ENCODE measurements at places on chromosomes 4 and X.

DNA sequence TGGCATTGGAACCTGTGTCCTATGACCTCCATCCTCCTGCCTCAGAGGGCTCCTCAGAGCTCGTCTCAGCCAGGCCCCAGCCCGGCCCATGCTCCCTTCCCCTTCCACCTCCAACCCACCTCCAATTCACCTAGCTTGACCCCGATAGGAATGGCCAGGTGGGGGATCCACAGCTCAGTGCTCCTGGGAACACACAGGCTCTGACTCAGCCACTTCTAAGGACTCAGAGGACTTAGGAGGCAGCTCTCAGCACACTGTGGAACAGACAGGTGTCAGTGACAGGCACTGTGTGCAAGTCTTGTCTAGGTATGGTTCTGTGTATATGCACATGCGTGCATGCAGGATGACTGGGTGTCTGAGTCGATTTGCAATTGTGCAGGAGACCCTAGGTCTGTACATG lies 44.8 kb downstream of the PJA1 start:
- no peak for DNase-seq

GRCh38 chrX:71565474-71566041 lies 12.7 kb upstream of the GCNA start:
- no peak for DNase-seq

- DNase-seq = no peak
Observed at GRCh38 chr4:22170353-22170752, 221.8 kb upstream of the KCNIP4 start.

DNA sequence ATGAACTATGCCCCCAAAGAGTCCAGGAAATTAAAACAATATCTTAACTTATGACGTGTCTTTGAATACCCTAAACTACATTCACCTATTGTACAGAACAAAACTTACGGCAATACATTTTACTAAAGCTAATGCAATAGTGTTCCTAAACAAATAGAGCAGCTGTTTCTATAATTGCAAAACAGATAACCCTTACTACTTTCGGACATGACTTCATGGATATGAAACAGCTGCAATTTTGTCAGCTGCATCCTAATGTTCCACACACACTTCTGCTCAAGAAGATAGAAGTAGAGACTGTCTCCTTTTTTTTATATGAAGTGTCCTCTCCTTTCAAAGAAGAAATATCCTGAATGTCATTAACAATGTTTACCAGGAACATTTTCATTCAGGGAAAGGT lies 174.9 kb downstream of the ACTRT1 start:
- no peak for DNase-seq

GRCh38 chr4:30929649-30930048 lies 209.5 kb downstream of the PCDH7 start:
- no peak for DNase-seq

GRCh38 chr4:6165766-6166165 lies 34.6 kb downstream of the JAKMIP1 start:
- DNase-seq = no peak

GRCh38 chr4:181752516-181752915 lies 490.7 kb upstream of the TENM3 start:
- DNase-seq = no peak

DNA sequence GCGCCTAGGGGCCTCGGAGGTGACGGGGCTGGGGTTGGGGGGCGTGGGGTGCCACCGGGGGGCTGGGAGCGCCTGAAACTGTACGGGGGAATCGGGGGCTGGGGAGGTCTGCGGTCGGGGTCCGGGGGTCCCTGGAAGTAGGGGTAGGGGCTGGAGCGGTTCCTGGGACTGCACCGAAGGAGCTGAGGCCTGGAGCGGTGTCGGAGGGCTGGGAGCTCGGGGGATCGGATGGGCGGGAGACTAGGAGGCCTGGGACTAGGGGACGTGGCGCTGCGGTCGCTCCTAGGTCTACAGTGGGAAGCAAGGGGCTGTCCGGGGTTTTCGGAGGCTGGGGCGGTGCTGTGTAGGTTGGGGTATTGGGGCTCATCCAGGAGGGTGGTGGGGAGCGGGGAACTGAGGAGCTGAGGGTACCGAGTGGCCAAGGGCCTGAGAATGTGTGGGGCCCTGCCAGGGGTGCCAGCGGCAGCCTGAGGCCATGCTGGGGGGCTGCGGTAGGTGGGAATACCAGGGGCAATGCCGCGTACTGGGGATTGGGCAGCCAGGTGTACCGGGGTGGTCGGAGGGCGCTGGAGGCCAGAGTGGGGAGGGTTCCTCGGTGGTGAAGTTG lies 562 bp downstream of the AKAP17A start:
- DNase-seq = no peak

DNA sequence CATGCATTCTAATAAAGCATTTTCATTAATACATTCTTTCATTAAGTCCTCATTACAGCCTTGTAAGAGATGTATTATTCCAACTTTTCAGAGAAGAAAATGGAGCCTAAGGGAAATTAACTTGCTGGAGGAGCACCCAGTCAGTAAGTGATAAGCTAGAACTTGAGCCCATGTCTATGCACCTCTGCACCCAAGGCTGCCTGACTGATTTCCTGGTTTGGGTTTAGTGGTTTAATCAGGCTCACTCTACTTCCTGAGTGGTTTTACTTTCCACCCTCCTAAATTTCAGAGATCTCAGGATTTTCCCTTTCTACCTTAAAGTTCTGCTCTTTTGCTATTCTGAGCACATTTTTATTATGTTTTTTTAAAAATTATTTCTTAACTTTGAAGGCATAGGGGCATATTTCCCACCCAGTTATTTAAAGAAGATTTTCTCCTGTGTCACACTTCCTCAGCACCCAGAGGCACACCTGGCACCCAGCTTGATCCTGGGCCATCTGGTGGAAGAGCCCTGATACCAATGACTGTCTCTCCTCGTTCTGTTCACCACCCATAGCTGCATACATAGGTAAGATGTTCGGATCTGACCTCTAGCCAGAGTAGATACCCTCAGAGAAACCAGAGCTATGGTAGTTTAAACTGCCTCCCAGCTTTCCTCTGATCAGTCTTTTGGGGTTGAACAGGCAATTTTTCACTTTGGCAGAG lies 10.4 kb downstream of the CORIN start:
- DNase-seq = no peak

DNA sequence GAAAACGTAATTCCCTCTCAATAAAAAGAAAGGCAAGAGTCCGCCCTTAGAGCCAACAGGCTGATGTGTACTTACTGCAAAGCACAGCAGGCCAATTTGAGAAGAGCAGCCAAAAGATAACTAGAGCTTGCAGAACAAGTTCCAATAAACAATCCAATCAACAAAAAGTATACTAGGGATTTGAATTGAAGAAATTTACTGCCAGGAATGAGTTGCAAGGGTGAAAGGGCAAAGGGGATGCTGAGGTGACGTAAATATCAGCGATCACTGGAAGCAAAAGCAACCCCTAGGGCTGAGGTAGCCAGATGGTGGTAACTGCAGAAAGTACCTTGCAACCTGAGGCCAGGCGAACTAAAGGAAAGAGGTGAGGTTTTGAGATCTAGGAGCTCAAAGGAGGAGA lies 152.1 kb upstream of the TENM3 start:
- DNase-seq = no peak

DNA sequence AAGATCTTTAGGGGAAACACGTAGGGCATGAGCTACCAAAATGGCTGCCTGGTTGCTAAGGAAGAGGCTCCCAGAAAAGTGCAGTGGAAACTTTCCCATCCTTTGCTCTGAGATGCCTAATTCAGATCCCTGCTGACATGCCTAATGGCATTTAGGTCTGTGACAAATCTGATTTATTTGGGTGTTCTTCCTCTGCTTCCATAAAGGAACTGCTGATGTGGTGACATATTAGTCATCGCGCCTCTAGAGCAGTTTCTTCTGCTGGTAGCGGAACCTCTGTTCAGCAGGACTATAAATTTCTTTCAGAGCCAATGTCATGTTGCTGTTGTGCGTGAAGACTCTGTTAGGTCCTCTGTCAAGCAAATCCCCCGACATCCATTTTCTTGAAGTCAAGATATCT lies 310.0 kb downstream of the PDHA2 start:
- DNase-seq = no peak

DNA sequence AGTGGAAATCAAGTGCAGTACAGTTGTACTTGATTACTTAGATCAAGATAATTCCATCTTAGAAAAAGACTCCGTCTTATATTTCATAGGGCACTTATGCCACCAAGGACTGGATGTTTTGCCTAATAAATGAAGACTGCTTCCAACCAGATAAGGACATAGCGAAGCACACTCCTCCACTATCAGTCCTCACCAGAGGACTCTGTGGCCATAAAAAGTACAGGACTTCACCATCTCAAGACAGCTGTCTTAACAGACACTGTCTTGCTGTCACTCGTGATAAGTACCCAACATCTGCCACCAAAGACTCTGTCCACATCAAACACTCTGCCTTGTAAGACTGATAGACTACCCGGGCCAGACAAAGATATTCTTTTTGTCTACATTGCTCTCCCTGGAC lies 352.0 kb downstream of the TRAM1L1 start:
- DNase-seq = no peak

GRCh38 chr4:74109870-74110605 lies 11.0 kb upstream of the CXCL2 start:
- DNase-seq = no peak

GRCh38 chr4:34280131-34280530 lies 1964.2 kb downstream of the ARAP2 start:
- DNase-seq = no peak

DNA sequence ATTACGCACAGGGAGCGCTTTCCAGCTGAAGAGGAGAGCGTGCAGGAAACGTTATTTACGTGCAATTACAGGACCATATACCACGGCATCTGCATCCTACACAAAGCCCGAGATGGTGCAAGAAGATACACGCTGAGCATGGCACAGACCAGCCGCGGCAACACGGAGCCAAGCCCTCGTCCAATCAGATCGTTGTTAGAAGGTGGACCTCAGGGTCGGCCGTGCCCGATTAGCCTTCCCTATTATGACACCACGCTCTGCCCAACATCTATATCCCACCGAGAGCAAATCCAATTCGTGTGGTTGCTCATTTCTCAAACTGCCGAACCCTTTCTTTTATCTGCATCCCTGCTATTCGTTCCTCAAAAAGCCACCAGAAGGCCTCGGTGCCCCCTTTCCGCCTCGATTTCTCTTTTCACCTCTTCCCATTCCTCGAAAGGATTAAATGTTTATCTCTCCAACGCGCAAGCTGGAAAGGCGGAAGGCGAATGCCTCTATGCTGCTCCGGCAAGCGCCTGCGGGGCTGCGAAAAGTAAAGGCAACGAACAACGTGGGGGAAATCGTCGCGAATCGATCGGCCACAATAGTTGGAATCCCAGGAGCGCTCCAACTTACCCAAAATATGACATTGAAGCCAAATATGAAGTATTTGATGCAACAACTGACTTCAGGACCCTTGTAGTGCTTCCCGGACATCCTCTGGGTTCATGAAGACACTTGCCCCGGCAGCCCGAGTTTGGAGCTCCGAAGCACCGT lies 702 bp downstream of the TSPAN5 start:
- peak; percentile 93 for DNase-seq

- DNase-seq = peak; percentile 3
Observed at GRCh38 chrX:118225711-118226428, 109.3 kb upstream of the KLHL13 start.

DNA sequence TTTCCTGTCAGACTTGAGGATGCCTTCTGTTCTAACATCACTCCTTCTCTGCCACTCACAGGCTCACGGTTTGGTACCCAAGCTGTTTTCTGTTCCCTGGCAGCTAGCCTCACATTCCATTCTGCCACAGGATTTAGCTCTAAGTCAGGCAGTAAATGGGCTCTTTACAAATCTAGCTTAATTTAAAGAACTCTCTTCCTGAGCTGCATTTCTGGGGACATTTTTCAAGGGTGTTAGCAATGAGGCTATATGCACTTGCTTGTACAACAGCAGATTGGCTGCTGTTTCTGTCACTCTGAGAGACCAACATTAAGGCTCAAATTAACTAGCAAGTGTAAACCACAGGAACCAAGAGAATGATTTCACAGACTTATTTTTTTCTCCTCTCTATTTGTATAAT lies 337.8 kb upstream of the NOCT start:
- no peak for DNase-seq

GRCh38 chrX:48507246-48507645 lies 1.5 kb upstream of the PORCN start:
- no peak for DNase-seq

GRCh38 chr4:14247767-14248166 lies 620.2 kb upstream of the BOD1L1 start:
- no peak for DNase-seq

DNA sequence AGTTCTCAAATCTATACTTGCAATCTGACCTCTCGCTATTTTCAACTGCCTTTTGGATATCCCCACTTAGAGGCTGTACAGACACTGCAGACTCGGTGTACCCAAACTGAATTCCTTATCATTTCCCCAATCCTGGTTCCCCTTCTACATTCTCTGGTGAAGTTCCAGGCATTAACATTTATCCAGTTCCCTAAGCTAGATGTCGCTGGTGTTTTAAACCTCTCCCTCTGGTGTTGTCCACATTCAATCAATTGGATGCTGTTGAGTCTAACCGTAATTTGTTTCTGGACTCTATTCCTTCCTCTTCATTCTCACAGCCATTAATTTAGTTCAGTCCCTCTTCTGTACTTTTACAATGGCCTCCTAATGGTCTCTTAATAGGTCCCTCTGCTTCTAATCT lies 7.2 kb upstream of the STK26 start:
- no peak for DNase-seq

- no peak for DNase-seq
Observed at GRCh38 chr4:793093-793861, 32.7 kb downstream of the CPLX1 start.

DNA sequence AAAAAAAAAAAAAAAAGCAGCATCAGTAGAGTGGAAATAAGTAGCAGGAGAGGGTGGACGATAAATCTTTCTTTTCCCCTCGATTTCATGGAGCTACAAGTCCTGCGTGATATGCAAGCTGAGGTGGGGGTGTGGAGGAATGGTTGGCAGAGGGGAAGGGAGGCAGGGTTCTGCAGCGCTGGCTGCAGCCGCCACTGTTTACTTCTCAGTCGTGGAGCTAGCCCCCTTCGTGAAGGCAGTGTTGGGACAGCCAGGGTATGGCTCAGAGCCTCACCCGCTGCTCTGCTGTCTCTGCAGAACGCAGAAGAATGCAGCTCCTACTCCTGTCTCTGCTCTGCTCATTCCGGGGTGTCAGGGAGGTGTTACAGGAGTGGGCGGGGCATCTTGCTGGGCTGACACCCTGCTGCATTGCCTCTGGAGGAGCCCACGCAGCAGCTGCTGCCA lies 140.6 kb downstream of the GPM6A start:
- peak; percentile 12 for DNase-seq

- DNase-seq = no peak
Observed at GRCh38 chr4:165293927-165294649, 33.4 kb upstream of the MSMO1 start.

DNA sequence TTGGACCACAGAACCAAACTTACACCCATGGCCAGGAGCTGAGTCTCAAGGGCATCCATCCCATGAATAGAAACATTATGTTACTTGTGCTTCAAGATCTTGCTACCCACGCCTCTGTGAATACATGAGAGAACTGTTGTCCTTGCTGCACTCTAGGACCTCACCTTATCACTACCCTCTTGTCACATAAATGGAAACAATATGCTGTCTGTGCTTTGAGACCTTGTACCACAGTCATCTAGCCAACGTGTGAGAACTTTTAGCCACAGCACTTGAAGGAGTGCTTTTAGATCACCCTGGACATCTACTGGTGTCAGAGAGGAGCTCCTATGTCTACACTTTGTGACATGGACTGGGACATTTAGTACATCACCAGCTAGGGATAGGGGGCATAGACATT lies 30.7 kb upstream of the HUWE1 start:
- no peak for DNase-seq
